ENCODE measurements at places on chromosomes 6 and 20. TPM values are rescaled to one million over a fixed set of nuclear protein-coding genes. Genes with fewer than 3 reads are reported as not detected.

The PTGIS gene
- under 0.01 TPM for total RNA-seq

The PBOV1 gene
- total RNA-seq: not detected

The PIM1 gene
- 0.54 TPM for total RNA-seq

The PNPLA1 gene
- not detected for total RNA-seq

The HLA-DMB gene
- total RNA-seq: 0.34 TPM

The GSTA2 gene
- not detected for total RNA-seq

The CD83 gene
- total RNA-seq: 3.7 TPM

The DAAM2 gene
- 0.87 TPM for total RNA-seq

The SLCO4A1 gene
- total RNA-seq: 0.11 TPM

The BLOC1S5 gene
- 18.4 TPM for total RNA-seq
